ENCODE measurements at places on chromosomes 7 and 10.

DNA sequence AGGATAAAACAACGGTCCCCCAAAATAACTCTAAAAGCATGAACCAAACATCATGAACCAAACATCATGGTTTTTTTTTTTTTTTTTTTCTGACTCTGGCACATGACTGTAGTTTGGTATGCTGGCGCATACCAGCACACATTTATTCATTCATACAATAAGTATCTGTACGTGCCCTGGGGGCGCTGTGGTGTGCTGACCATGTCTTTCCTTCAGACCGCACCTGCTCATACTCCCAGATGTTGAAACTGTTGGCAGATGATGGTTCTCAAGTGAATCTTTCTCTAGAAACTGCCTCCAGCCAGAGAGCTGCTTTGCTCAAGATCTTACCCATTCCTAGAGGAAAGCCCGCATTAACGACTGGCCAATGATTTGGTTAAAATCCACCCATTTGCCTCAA, 114.7 kb upstream of the ANKRD30A start:
- DNase-seq: no peak

DNA sequence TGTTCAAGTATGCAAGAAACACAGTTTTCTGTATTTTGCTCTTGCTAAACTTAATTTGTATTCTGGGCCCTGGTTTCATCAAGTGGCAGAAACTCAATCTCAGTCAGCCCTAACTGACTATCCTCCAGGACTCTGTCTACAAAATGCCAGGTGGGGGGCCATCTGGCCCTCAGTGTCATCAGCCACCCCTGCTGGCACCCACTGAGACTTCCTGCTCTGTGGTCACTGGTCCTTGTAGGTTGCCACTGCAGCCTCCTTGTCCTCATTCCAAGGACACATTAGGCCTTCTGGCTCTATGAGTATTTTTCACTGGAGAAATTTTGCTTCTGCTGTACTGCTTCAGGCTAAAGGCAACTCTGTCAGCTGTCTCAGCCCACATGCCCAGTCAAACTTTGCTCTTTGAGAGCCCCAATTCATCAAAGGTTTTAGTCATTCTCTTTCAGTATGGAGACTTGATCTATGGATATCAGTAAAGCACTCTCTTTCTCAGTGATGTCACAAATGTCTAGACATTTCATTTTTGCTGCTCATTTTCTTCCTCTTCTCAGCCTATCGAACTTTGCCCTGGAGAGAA, 163.6 kb downstream of the KCND2 start:
- no peak for DNase-seq

GRCh38 chr7:36204929-36205635, 52.0 kb downstream of the EEPD1 start:
- no peak for DNase-seq

- DNase-seq: no peak
These were observed 141.0 kb downstream of the C1GALT1 start for GRCh38 chr7:7323352-7323751.

DNA sequence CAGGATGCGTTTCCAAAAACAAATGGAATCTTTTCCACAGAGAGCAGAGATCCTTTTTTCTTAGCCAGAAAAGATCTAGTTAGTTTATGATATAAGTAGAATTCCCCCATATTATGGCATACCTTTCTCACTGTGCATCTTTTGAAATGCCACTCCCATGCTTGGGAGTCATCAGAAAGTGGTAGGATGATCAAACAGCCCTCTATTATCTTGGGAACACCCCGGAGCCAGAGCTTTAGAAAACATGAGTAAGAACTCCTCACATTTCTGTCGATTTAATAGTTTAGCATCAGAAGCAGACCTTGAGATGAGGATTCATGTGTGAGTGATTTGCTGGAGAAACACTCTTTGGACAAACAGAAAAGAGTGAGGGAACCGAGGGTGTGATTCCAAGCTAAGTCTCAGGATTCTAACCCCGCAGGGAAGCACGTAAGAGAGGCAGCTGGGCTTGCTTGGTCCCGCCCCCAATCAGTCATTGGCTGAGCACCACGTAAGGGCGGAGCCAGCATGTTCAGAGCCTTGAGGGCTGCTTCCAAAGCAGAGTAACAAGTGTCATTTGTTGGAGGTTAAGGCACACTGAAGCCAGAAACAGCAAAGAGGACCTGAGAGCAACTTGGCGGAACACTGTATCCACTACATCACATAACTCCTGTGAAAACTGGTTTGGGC, 43.7 kb upstream of the NXPH1 start:
- peak; percentile 13 for DNase-seq

DNA sequence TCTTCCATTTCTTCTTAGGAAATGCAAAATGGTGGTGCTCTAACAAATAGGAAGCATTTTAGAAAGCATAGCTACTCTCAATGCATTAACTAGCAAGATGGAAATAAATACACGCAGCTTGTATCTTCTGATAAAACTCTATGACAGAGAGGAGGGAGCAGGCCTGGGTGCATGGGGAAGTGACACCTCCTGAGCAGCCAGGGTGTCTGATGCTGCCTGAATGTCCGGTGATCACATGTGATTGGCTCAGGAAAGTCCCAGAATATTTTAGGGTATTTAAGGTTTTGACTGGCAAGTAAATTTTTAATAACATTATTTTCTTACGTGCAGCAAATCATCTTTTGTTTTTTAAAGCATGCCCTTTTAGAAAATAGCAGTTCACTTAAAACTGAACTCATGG, 261.0 kb upstream of the KLF6 start:
- DNase-seq: no peak

GRCh38 chr10:18601321-18601720, 50.1 kb downstream of the NSUN6 start:
- no peak for DNase-seq

- DNase-seq: no peak
These were observed 8.1 kb upstream of the FAM107B start for GRCh38 chr10:14782691-14783363.

DNA sequence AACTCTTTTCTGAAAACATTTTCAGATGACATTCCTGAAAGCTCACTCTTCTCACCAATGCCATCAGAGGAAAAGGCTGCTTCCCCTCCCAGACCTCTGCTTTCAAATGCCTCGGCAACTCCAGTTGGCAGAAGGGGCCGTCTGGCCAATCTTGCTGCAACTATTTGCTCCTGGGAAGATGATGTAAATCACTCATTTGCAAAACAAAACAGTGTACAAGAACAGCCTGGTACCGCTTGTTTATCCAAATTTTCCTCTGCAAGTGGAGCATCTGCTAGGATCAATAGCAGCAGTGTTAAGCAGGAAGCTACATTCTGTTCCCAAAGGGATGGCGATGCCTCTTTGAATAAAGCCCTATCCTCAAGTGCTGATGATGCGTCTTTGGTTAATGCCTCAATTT, 16.5 kb downstream of the ANLN start:
- no peak for DNase-seq

- peak; percentile 79 for DNase-seq
These were observed 12.7 kb downstream of the HNRNPF start for GRCh38 chr10:43396061-43396927.

DNA sequence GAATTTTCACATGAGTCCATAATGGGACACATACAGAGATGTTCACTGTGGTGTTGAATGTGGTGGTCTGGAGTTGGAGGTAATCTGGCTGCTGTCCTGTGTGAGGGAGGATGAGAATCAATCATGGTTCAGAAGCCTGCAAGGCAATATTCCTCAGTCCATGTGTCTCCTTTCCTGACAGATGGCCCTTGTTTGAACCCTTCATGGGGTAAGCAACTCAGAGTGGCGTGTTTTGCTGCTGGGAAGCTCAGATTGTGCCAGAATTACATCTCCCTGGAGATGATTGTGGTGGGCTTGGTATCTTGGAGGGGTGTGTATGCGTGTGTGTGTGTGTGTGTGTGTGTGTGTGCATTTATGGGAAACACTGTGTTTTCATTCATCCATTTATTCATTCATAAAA, 44.5 kb upstream of the COMTD1 start:
- no peak for DNase-seq

GRCh38 chr7:87852306-87852705, 23.9 kb downstream of the SLC25A40 start:
- DNase-seq: no peak

GRCh38 chr10:107427016-107427415, 262.5 kb upstream of the SORCS1 start:
- no peak for DNase-seq

DNA sequence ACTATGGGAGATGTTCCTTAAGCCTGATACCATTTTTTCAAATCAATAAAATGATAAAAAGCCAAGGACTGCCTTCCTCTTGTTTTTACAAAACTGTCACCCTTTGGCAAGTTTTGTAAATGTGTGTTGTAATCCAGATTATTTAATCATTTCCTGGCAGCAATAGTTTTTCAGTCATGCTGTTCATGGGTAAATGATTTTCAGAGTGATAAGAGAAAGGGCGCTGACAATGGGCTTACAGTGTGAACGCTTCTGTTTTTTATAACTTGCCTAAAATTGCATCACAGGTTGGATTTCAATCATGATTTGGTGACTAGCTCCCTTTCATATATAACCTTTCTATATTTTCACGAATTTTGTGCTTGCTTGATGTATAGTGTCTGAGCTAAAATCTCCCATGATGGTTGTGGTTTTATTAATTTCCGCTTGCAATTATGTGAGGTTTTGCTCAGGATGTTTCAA, 19.0 kb upstream of the DMBT1 start:
- no peak for DNase-seq

DNA sequence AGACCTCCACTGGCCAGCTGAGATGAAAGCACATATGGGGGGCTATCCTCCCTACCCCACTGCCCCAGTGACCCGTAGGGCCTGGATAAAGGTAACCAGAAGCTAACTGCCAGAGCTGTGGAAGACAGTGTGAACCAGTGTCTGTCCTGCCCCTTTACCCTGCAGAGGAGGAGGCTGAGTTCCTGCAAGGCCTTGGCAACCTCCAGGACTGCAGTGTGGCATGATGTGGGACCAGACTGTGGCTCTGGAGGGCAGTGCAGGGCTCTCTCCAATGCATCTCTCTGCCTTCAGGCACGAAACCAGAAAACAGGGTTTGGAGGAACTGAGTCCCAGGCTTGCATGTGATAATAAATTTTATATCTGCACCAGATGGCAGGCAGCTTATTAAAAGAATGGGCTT, 93.1 kb downstream of the EPC1 start:
- DNase-seq: no peak

DNA sequence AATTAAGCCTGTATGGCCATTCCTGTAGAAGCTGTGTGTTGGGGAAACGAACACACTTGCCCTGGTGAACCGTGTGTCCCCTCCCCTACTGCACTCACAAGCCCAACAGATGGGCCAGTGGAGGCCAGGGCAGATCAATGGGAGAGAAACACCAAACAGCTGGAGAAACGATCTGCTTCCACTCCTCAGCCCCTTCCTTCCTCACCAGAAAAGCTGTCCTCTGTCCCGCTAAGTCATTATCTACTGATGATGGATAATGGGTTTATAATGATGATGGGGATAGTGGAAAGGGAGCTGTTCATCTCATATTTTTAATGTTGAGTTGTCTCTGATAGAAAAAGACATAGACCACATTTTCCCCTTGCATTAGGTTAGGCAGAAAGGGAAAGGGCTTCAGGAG, 99.7 kb downstream of the ELMO1 start:
- DNase-seq: no peak

GRCh38 chr10:125557311-125557710, 125.7 kb downstream of the TEX36 start:
- no peak for DNase-seq

- DNase-seq: no peak
These were observed 342.2 kb upstream of the AKR1E2 start for GRCh38 chr10:4483811-4484210.

DNA sequence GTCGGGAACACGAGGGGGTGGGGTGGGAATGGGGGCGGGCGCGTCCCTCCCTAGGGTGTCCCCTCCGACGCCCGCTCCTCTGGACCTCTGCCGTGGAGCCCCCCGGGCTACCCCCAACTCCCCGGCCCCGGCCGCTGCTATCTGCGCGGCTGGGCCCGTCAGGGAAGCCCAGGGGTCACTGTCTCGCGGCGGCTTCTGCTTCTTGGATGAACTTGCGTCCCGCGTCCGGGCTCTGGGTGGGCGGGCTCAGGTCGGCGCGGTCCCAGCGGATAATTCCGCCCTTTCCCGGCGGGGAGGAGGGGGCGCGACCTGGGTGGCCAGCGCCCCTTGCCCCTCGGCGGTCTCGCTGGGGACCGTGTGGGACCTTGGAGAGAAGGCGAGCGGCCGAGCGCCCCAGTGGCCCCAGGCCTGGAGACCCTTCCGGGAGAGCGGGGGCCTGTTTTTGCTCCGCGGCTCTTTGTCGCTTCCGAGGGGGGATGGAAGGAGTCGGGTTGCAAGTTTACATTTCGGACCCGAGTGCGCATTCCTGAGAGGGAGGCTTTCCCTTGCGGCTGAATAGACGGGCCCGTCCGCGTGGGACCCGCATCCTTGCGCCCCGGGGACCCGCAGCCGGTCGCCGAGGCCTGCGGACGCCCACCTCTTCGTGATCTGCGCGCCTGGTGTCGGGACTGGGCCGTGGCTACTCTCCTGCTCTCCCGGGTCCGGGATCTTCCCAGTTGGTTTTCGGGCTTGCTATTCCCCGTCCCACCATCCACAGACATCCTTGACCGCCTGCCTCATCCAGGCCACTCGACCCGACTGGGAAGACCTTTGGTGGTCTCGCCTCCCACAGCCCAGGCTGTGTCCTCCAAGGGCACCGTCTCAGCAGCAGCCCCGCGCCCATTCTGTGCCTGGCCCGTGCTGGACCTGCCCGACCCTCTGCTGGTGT, 812 bp downstream of the DOCK1 start:
- peak; percentile 78 for DNase-seq

- no peak for DNase-seq
These were observed 10.0 kb upstream of the PON2 start for GRCh38 chr7:95444796-95445195.

DNA sequence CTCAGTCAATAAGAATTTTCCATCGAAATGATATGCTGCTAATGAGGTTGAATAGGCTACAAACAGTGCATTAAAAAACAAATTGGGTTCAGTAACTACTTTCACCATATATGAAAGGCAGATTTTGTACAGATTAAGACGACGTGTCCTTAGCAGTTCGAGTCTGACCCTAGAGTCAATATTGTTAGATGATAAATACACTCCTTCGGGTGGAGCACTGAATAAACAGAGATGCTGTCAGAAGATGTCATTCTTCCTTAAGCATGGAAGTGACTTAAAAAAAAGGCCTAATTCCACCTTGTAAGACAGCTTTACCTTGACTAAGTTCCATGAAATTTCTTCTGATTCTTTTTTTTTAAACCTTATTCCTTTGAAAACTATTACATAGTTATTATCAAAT, 5.8 kb upstream of the AGR2 start:
- no peak for DNase-seq

GRCh38 chr7:27607210-27607606, 55.5 kb downstream of the HIBADH start:
- no peak for DNase-seq

- DNase-seq: no peak
These were observed 197.4 kb downstream of the RNLS start for GRCh38 chr10:88385601-88386203.

- DNase-seq: no peak
These were observed 194.5 kb downstream of the EBF3 start for GRCh38 chr10:129769381-129770116.
